ENCODE measurements at places on chromosomes 13 and 19.
A peak's percentile ranks its signal among the peaks of the same experiment; 100 is the strongest.

- H3K27me3 ChIP-seq: peaks cover 2% of the 10 kb centered on the region
- H3K36me3 ChIP-seq: no peaks in the 10 kb centered on the region
- no peak overlapping the region for H3K27ac ChIP-seq
- DNase-seq: no peak
- no peaks in the 10 kb centered on the region for H3K4me1 ChIP-seq
These were observed 127.6 kb upstream of the IRS2 start for GRCh38 chr13:109913936-109914510.

DNA sequence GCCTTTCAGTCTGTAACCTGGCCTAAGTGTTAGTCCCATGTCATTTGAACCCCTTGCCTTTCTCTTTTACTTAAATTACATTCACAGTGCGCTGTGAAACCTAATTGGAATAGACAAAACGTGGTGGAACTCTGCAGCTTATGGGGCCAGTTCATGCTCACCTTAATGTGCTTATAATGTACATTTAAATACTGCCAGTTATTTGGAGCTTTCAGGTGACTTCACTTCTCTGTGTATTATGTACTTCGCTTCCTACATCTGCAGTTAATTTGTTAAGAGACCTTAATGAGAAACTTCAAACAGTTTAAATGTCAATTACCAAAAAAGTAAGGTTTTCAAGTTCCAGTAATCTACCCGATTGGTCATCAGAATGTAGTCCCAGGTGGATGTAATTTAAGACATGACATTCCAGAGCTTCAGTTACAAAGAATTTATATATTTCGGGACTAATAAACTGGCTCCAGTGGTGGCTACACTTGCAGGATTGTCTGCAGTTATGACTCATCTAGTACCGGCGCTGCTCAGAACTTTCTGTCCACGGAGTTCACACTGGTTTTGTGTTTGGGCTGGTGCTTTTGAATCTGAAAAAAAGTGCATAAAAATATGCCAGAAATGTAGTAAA lies 125.3 kb downstream of the TM9SF2 start:
- peaks cover 7% of the 10 kb centered on the region for H3K4me1 ChIP-seq
- no peak overlapping the region for H3K4me3 ChIP-seq
- H3K36me3 ChIP-seq: no peaks in the 10 kb centered on the region
- no peak overlapping the region for H3K27ac ChIP-seq
- no peak for DNase-seq

- no peaks in the 10 kb centered on the region for H3K27me3 ChIP-seq
- H3K36me3 ChIP-seq: no peaks in the 10 kb centered on the region
- H3K4me3 ChIP-seq: no peak overlapping the region
- no peak for DNase-seq
- H3K4me1 ChIP-seq: no peaks in the 10 kb centered on the region
These were observed 199.7 kb downstream of the IRS2 start for GRCh38 chr13:109586509-109587346.

- H3K27ac ChIP-seq: no peak overlapping the region
- H3K4me1 ChIP-seq: no peaks in the 10 kb centered on the region
- no peaks in the 10 kb centered on the region for H3K36me3 ChIP-seq
- H3K27me3 ChIP-seq: no peaks in the 10 kb centered on the region
- no peak for DNase-seq
- H3K4me3 ChIP-seq: no peak overlapping the region
These were observed 526.2 kb downstream of the UQCRFS1 start for GRCh38 chr19:28686756-28687155.

GRCh38 chr19:7769171-7769570 lies 6.1 kb downstream of the CLEC4M start:
- H3K27ac ChIP-seq: no peak overlapping the region
- peaks cover 20% of the 10 kb centered on the region for H3K4me1 ChIP-seq
- DNase-seq: no peak
- H3K4me3 ChIP-seq: no peak overlapping the region
- no peaks in the 10 kb centered on the region for H3K36me3 ChIP-seq

DNA sequence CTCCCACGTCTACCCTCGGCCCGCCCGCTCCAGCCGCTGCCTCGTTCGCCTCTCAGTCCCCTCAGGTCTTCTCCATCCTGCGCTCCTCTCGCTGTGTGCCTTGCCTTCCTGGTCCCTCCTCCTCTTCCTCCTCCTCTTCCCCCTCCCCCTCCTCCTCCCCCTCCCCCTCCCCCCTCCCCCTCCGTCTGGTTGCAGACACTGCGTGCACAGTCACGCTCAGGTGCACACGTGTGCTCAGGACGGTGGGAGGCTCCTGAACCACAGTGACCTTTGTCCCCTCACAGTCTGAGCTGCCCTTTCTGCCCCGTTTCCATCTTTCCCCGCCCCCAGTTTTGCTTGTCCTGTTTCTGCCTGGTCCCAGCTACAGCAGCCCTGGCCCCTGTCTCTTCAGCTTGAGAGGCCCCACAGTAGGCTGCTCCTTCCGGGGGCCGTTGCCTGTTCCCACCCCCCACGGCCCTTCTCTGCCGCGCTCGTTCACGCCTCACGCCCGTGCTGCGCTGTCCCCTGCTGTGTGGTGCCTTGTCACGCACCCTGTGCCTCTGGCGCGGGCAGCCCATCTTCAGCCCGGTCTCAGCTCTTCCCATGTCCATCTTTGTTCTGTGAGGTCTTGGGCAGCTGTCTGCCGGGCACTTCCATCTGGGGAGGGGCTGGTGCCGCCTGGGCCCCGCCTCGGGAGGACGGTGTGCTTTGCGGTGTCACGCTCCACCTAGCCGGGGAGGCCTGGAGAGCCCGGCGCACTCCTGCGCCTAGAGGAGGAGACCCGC lies 13.8 kb upstream of the RPS15 start:
- peak overlapping the region; percentile 59 for H3K27ac ChIP-seq
- peaks cover 80% of the 10 kb centered on the region for H3K36me3 ChIP-seq
- no peaks in the 10 kb centered on the region for H3K27me3 ChIP-seq
- no peak for DNase-seq

DNA sequence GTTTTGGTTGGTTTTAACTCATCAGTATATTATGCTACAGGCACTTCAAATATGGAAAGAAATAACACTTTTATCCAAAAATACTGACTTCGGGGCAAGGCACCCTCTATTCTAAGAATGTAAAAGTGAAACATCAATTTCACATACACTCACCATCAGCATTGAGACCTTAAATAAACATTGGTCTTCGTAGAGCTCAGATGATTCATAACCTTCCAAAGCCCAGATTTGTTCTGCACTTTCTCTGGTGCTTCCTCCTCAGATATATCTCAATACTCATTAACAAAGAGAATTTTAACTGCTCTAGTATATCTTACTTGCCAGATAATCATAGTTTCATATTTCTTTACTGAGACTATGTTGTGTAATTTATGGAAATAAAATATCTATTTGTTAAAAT lies 794.3 kb downstream of the LIG4 start:
- no peaks in the 10 kb centered on the region for H3K4me1 ChIP-seq
- no peak overlapping the region for H3K4me3 ChIP-seq
- H3K27me3 ChIP-seq: no peaks in the 10 kb centered on the region
- no peaks in the 10 kb centered on the region for H3K36me3 ChIP-seq

All from suprapubic skin (tissue), 4 donors.